ENCODE measurements at places on chromosomes 16 and 17.

GRCh38 chr17:11980813-11981212, 16.5 kb downstream of the ZNF18 start:
- no peak for DNase-seq

GRCh38 chr16:16025214-16025968, 76.0 kb downstream of the ABCC1 start:
- DNase-seq, result no peak

DNA sequence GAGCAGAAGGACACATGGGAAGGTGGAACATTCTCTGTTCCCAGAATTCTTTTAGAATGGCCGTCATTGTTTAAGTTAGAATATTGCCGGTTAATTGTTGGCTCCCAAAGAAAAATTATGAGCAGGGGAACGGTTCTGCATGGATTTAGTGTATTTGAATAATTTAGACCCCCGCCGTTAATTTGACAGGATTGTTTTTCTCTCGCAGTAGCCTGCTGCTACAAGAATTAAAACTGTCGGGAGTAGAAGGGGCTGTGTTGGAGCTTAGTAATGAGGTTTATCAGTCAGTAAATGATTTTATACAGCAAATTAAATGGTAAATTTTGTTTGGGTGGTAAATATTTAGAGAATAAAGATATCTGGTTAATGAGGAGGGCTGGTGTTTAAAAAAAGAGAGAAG, 431.2 kb upstream of the DYNLRB2 start:
- no peak for DNase-seq

DNA sequence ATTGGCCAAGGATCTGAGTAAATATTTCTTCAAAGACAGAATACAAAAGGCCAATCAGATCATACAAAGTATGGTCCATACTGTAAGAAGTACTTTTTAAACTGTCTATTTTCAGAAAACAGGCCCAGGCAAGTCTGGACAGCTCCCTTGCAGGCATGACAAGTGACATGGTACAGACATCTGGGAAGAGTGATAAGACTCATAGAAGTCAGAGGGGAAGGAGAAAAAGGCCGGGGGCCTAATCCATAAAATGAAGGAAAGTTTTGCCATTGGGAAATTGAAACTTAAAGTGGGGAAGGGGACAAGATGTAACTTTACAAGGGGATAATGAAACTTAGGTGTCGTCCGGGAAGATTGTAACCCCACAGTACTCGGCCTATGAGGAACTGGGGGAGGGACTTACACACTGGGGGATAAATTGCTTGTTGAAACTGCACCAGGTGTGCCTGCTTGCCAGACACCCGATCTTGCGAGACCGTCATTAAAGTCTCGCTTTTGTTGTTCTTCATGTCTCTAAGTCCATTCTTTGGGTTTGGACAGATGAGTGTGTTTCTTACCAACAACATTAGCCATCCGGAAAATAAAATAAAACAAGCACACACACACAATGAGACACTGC, 684.0 kb downstream of the CDH11 start:
- no peak for DNase-seq

DNA sequence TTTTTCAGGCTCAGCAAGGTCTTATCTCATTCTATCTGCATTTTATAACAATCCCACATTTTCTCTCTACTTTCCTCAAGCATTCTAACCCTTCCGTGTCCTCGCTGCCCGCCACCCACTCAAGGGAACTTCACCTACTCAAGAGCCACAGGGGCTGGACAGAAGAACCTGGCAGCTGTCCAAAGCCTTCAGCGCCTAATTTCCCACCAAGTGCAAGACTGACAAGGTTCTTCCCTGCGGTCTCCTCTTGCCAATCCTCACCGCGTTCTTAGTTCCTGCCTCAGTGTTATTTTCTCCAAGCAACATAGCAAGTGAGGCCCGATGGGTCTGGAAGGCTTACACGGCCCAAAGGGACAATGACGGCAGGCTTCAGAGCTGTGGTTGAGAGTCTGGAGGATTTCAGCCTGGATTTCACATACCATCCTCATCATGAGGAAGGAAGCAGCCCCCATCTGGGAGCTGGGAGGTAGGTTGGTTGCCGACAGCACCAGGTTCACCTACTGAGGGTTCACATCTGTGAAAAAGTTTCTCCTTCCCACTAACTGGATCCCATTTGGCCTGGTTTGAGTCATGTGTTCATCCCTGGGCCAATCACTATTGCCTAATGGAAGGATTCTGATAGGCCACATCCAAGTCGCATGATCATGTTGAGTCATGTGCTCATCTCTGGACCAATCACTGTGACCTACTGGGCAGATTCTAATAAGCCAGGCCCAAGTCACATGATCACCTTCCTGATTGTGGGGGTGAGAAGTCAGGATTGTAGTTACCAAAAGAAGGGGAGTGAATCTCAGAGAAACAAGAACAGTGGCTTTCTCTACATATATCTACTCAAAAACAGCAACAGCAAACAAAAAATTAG, 108.2 kb downstream of the N4BP1 start:
- no peak for DNase-seq

- no peak for DNase-seq
Measured at GRCh38 chr17:41691031-41691777, 2.5 kb downstream of the EIF1 start.

Data from muscle of arm (tissue), 14 donors.